ENCODE measurements at places on chromosomes 5 and 9.

DNA sequence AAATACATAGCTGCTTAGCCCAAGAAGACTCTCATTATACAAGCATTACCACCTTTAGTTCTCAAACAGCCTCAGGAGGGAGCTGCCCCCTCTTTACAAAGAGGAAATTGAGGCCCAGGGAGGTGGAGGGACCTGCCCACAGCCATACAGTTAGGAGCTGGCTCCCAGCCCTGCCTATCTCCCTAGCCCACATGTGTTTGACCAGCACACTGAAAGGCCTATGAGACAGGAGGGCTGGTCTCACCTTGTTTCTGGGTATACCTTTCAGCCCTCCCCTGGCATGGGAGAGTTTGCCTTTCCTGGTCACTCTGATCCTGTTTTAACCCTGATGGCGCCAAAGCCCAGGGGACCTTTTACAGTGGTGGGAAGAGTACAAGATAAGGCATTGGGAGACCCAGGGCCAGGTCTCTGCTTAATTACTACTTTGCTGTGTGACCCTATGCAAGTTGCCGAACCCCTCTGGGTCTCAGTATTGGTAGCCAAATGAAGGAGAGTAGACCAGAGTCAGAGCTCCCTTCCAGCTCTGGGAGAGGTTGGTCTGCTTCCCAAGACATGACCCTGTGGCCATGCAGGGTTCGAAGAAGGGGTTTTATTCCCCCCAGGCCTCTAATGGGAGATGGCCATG, 60.9 kb upstream of the RPL26L1 start:
- no peak for DNase-seq

- no peak for DNase-seq
Measured at GRCh38 chr9:112029921-112030444, 133.4 kb downstream of the UGCG start.

- DNase-seq, result no peak
Measured at GRCh38 chr5:100421360-100421759, 113.8 kb upstream of the FAM174A start.

DNA sequence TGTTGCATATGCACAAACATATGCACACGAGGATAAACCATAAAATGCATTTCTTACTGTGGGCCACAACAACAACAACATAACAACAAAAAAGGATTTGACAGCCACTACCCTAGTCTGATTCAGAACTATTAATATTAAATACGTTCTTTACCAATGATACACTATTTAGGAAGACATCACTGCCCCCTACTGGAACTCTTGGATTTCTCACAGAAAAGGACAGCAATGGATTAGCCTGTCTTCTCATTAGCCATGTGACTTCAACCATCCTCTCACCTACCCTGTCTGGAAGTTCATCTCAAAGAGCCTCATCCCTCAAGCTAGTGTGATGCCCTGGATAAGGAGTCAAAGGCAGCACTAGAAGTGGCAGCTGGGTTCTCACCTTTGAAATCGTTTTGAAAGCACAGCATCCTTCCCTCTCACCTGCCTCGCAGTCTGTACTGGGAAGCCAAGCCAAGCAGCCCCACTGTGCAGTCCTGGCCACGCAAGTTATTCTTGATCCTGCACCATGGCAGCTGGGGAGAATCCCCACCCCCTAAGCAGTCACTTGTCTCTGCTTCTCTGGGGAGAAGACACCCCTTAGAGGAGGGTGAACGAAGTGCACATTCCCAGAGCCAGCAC, 64.6 kb downstream of the SH3TC2 start:
- DNase-seq, result no peak

DNA sequence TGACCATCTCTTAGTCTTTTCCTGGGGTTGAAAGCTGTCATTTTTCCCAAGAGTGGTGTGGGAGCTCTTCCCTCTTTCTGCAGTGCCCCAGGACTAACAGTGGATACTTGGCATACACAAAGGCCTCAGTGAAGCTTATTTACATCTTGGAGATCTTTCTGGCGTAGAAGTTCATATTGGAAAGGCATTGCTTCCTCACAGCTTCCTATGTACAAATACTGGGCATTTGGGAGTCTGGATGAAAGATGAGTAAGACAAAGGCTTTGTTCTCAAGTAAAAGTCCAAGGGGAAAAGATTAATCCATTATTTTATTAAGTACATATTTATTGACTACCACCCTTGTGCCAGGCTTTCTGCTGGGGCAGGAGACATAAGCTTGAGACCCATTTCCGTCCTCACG, 22.0 kb downstream of the MAP3K1 start:
- DNase-seq, result no peak
